ENCODE measurements at places on chromosomes 13 and 19.

- no peak for DNase-seq
These were observed 18.0 kb downstream of the ZAR1L start for GRCh38 chr13:32297206-32297605.

- DNase-seq, result no peak
These were observed 52.5 kb upstream of the SHKBP1 start for GRCh38 chr19:40524133-40524549.

DNA sequence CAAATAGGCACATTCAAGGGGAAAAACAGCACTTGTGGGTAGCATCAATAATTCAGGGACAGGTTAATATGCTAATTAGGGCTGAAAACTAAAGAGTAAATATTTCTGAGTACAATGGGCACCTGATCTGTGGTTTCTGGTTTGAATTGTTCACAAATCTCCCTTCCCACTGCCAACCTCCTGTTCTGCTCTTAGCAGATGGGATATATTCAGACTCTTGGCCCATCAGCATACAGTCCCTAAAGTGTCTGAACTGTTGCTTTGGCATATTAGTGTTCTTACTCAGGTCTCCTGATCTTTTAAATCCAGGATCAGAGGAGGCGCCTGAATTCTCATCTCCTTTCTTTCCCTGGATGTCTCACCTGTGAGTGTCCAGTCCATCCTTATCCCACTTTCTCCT is 8.2 kb upstream of the LRCH1 start:
- DNase-seq, result no peak

GRCh38 chr13:78096221-78096620 is 177.6 kb upstream of the EDNRB start:
- no peak for DNase-seq

- no peak for DNase-seq
These were observed at the start of gene ACOD1 for GRCh38 chr13:76948149-76948548. Gene ACOD1, plus strand, starts transcription at chr13:76948511. Its CDS starts 48 bp downstream, at chr13:76948559.

DNA sequence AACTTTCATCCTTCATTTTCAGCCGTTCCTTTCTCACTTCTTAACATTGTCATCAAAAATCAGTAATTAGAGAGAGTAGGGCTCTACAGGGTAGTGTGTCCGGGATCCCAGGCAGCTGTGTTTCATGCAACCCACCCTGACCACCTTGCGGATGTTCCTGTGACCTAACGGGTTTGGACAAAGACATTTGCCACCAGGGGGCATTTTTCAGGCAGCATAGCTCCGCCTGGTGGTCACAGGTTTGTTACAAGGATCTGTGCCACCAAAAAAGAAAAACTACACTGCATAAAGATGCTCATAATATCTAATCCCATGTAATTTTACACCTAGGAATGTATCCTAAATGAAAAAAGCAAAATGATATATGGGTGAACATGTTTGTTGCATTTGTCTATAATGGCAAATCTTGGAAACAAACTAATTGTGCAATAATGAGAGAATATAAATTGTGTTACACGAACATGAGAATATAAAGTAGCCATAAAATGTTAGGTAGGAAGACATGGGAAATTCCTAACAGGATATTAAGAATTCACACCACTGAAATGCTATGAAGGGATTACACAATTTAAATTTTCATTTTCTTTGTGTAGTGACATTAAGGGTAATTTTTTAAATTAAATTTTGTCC is 123.0 kb downstream of the SLC7A1 start:
- DNase-seq, result peak; percentile 58

GRCh38 chr19:40888191-40888590 is 6.2 kb upstream of the CYP2A7 start:
- DNase-seq, result no peak

- DNase-seq, result no peak
These were observed 12.2 kb upstream of the ZNF888 start for GRCh38 chr19:52935434-52935833.

- DNase-seq, result no peak
These were observed 22.3 kb downstream of the TEX29 start for GRCh38 chr13:111342721-111343120.

GRCh38 chr19:52660981-52661380 is 22.8 kb upstream of the ZNF83 start:
- DNase-seq, result no peak

GRCh38 chr19:43570174-43570791 is 5.0 kb downstream of the XRCC1 start:
- DNase-seq, result no peak

- DNase-seq, result no peak
These were observed 60.5 kb downstream of the MAP4K1 start for GRCh38 chr19:38557205-38557799.

GRCh38 chr13:105365021-105365550 is 1170.4 kb downstream of the EFNB2 start:
- DNase-seq, result no peak

- DNase-seq, result no peak
These were observed 405.1 kb downstream of the DACH1 start for GRCh38 chr13:71461892-71462291.

DNA sequence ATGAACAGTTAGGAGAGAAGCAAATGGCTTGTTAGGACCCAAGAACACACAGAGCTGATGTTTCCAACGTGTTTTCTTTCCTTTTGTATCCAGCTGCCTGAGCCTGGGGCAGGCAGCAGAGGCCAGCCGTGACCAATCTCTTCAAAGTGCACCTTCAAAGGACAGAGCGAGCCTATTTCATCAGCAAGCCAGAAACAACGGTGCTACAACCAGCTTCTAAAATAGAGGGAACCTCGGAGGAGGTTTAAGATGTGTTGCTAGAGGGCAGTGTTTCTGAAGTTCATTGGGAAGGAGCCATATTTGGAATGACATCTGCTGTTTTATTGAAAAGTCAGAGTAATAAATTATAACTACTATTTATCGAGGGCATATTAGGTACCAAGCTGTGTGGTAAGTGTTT is 56.2 kb upstream of the RFC3 start:
- DNase-seq, result no peak

DNA sequence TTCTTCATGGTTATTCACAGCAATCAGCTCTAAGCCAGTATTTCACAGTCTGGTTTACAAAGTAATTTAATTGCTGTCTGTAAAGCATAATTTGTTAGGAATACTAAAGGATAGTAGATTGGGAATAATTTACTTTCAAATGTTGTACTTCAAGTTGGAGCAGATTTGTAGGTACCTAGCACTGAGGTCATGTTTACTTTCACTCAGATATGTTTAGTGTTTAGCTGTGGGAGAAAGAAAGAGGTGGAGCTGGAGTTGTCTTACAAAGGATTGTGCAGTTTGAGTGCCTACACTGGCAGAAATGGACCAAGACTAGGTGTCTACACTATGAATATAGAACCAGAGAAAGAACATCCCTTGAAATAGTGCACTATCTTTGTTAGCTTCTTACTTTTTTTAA is 464.6 kb downstream of the PCDH9 start:
- DNase-seq, result no peak

DNA sequence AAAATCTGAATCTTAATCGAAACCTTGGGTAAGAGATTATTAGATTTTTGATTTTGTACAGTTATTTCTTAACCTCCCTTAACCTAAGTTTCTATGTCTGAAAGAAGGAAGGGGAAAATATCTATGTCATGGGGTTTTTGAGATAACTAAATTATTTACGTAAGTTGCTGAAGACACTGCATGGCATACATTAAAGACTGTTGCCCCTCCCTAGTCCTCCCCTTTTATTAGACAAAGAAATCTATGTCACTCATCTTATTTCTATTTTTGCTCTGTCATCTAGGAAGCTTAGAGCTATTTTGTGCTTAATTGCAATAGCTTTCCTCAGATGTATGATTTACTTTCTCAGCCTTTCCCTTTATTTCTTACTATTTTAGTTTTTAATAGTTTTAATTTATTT is 15.0 kb downstream of the COG6 start:
- DNase-seq, result no peak

DNA sequence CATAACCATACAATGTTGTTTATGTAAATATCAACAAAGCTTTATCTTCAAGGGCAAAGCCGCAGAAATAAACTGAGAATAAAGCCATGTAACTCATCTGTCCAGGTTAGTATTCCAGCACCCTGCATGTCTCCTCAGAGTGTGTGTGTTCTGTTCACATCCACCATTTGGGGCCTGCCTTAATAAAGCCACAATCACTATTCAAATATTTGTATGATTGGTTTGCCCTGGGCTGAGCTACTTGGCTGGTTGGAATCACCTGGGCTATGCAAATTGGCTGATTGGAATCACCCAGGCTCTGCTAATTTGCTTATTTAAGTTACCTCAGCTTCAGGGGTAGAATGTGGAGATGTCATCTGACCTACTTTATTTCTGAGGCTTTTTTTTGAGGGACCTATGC is 42.4 kb upstream of the ZNF737 start:
- no peak for DNase-seq

DNA sequence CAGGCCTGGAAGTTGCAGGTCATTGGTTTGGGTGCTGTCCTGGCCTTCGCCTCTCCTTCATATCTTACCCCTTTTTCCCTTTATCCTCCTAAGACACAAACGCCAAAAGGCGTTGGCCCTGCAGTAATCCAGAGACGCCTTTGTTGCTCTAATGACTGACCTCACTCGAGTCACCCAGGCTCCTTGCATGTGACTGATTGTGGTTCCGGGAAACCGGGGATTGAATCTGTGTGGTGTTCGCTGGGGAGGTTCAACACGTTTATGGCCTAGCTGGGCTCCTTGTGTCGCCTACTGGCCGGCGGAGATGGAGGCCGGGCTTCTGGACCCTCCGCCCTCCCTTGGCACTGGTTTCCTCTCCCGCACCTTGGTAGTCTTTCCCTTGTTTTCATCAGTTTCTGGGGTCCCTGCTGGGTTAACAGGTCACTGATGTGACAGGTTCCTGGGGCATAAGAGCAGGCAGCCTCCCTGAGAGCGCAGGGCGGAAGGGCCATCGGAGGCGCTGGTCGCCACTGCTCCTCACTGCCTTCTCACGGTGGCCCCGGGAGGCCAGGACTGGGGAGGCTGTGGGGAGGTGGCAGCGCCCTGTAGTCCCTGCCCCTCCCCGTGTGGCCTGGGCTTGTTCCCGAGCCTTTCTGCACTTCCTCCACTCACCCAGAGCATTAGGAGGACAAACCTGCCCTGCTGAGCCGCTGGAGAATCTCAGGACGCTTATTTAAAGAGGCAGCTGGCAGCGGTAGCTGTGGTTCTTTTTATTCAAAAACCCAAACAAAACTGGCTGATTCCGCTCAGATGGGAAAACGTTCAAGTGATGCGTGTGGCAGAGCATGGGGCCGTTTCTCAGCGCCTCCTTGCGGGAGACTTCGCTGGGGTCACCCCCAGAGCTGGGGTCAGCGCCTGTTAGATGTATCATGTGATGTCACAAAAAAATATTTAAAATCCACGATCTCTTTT is 18.1 kb upstream of the NDUFS7 start:
- no peak for DNase-seq

DNA sequence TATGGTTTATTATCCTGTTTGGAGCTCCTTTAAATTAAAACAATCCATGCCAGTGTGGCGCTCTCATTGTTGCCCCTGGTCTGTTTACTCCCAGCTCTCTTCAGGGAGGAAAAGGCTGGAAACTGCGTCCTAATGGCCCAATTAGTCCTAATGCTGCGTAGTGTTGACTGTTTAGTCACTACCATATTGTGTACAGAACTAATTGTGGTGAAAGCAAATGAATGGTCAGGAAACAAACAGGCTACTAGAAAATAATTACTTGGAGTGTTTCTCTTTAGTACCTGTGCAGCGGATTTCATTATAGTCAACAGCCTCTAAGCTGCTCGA is 54.5 kb upstream of the MTIF3 start:
- no peak for DNase-seq

DNA sequence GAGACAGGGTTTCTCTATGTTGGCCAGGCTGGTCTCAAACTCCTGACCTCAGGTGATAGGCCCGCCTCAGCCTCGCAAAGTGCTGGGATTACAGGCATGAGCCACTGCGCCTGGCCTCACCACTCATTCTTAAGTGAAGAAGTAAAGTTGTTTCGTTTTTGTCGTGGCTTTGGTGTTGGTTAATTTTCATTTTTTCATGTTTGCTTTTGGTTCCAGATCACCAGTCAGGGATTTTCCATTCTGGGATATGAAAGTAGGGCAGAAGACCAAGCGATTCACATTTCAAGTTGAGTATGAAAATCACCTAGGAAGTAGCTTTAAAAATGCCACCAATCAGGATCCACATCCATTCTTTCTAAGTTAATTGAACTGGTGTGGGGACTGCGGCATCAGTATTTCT is 289.9 kb downstream of the DIAPH3 start:
- DNase-seq, result no peak

DNA sequence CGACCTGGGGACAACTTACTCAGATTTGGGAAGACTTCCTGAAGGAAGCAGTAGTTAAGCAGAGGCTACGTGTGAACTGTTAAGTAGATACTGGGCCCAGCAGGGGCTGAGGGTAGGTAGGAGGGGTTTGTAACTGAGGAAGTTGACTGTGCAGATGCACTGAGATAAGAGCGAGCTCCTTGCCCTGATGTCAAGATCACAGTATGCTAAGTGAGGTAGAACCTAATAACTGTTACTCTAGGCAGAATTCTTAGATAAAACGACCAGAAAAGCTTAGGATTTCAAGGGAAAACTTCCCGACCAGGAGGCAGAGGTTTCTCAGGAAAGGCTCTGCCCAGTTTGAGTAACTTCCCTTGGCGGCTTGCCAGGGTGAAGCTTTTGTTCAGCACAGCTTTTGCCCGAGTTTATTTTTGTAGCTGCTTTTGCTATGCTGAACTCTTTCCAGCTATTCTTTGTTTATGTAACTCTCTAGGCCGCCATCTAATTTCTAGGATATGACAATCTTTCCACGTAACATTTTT is 632.1 kb downstream of the DIAPH3 start:
- peak; percentile 68 for DNase-seq

GRCh38 chr19:34193876-34194275 is 21.6 kb downstream of the LSM14A start:
- no peak for DNase-seq

- no peak for DNase-seq
These were observed 2.0 kb upstream of the CCDC97 start for GRCh38 chr19:41307954-41308449.

- DNase-seq, result no peak
These were observed 65.2 kb downstream of the SOX1 start for GRCh38 chr13:112132142-112132541.

DNA sequence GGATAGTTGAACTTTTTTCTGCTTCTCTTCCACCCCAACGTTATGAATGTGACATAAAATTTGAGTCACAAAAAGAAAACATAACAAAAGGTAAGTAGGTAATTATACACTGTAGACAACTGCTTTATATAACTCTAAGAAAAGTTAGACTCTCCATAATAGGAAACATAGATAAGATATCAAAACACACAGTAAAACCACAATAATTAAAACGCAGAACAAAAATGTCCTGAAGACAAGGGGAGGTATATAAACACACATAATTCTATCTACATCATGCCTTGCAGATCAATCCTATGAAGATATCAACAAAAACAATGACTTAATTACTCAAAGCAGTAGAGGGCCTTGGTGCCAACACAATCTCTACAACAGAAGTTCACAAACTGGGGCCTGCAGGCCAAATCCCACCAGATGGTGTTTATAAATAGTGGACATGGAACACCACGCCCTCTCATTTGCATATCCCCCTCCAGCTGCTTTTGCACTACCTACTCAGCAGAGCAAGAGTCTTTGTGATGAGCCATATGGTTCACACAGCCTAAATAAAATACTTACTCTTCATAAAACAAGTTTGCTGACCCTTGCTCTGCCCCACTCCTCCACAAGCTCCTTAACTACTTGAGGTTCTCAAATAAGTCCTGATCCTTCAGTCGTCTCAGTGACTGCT is 254.7 kb downstream of the KLF12 start:
- no peak for DNase-seq

Measured in kidney glomerular epithelial cell (primary cell).